ENCODE measurements at places on chromosomes 13 and 19.

- no peak for DNase-seq
These were observed 1.1 kb downstream of the HSPB6 start for GRCh38 chr19:35755550-35756376.

DNA sequence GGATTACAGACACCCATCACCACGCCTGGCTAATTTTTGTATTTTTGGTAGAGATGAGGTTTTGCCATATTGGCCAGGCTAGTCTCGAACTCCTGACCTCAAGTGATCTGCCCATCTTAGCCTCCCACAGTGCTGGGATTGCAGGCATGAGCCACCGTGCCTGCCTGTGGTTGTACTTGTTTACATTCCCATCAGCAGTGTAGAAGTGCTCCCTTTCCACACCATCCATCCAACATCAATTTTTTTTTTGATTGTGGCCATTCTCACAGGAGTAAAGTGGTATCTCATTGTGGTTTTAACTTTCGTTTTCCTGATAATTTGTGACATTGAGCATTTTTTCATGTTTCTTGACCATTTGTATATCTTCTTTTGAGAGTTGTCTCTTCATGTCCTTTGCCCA lies 1019.4 kb upstream of the SLC10A2 start:
- DNase-seq = no peak

DNA sequence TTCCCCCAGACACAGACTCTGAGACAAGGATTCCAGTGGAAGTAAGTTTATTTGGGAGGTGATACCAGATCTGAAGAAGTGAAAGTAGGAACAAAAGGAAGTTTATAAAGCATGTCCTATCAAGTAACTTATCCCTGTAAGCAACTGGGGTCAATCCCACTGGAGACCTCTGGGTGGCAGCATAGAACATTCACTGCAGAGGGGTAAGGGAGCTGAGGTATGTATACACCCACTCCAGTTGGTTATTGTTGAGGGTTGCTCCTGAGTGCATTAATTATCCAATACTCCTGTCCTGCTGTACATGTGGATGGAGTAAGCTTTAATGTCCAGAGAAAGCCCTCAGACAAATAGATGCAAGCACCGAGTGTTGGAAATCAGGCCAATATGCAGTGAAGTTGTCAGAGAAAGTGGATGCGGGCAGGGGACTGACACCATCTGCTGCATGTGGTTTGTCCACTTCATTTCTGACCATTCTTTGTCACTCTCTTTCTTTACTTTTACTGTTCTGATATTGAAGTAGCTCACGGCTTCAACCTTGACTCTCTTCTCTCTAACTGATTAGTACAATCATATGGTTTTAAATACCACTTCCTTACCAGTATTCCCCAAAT lies 46.7 kb downstream of the NOTCH3 start:
- DNase-seq = no peak

GRCh38 chr19:4803736-4804695 lies 12.5 kb downstream of the FEM1A start:
- DNase-seq = no peak

GRCh38 chr19:46626446-46626845 lies 1.6 kb upstream of the PTGIR start:
- no peak for DNase-seq

DNA sequence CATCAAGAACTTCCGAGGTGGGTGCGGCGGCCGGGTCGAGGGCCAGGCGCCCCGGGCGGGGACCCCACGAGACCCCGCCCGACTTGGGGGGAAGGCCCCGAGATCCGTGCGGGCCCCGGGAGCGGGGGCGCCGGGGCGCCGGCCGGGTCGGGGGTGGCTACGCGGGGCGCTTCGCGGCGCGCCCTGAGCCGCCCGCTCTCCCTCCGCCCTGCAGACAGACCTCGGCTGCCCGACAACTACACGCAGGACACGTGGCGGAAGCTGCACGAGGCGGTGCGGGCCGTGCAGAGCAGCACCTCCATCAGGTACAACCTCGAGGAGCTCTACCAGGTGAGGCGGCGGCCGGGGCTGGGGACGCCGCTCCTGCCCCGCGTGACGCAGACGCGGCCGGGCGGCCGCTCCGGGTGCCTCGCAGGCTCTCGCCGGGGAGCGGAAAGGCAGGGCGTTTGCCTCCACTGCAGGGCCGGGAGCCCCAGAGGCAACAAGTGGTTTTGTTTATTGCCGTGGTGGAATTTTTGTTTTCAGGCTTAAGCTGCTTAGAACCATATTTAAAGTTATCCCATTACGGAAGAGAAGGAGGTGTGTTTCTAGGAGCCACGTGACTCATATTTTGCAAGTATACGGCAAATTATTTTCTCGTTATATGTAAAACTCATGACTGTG lies 477 bp downstream of the CUL4A start:
- peak; percentile 26 for DNase-seq

- no peak for DNase-seq
These were observed 45.8 kb downstream of the RUBCNL start for GRCh38 chr13:46341112-46341711.

DNA sequence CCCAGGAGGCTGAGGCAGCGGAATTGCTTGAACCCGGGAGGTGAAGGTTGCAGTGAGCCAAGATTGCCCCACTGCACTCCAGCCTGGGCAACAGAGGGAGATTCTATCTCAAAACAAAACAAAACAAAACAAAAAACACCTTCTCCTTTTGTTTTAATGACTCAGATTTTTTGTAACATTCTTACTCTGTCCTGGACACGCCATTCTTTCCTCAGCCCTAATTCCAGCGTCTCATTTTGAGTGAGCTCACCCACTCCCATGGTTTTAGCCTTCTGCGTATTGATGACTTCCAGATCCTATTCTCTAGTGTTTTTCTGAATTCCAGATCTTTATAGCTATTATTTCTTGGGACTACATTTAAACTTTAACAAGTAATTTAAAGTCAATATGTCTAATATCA lies 326.3 kb downstream of the MYO16 start:
- DNase-seq = no peak

DNA sequence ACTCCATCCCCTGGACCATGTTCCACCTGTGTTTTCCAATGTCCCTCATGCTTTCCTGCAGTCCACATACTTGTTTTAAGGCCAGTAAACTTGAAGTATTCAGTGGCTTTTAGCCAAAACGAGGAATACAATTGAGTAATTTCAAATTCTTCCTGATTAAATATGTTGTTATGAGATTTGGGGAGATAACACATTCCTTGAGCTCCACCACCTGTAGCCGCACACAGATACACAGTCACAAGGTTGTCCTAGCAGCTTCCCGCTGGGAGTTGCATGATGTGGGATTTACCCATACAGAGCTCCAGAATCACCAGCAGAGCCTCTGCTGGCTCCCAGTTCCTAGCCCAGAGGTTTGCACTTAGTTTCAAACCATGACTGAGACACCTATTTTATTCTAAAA lies 53.6 kb upstream of the FRY start:
- DNase-seq = no peak
